ENCODE measurements at places on chromosomes 12 and 14.

- H3K4me1 ChIP-seq: no peaks in the 10 kb centered on the region
- no peaks in the 10 kb centered on the region for H3K36me3 ChIP-seq
- no peak overlapping the region for H3K4me3 ChIP-seq
- no peak for DNase-seq
- H3K27ac ChIP-seq: no peak overlapping the region
These were observed 1074.1 kb downstream of the AACS start for GRCh38 chr12:126139355-126139754.

- no peak for DNase-seq
- H3K27me3 ChIP-seq: no peaks in the 10 kb centered on the region
- no peaks in the 10 kb centered on the region for H3K36me3 ChIP-seq
- no peak overlapping the region for H3K4me3 ChIP-seq
These were observed 230.5 kb downstream of the PDZRN4 start for GRCh38 chr12:41418586-41418985.

DNA sequence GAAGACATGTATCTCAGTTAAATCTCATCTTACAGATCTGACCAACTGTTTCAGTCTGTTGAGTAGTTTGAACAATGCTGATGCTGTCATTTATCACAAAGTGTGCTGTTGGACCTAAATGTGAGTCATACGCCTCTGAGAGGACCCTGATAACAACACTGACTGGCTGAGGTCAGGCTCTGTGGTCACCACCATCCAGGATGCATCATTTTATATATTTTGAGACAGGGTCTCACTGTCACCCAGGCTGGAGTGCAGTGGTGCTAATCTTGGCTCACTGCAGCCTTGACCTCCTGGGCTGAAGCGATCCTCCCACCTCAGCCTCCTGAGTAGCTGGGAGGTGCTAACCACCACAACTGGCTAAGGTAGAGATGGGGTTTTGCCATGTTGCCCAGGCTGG lies 181.0 kb upstream of the RGS6 start:
- no peaks in the 10 kb centered on the region for H3K27me3 ChIP-seq
- no peaks in the 10 kb centered on the region for H3K36me3 ChIP-seq
- no peaks in the 10 kb centered on the region for H3K4me1 ChIP-seq

DNA sequence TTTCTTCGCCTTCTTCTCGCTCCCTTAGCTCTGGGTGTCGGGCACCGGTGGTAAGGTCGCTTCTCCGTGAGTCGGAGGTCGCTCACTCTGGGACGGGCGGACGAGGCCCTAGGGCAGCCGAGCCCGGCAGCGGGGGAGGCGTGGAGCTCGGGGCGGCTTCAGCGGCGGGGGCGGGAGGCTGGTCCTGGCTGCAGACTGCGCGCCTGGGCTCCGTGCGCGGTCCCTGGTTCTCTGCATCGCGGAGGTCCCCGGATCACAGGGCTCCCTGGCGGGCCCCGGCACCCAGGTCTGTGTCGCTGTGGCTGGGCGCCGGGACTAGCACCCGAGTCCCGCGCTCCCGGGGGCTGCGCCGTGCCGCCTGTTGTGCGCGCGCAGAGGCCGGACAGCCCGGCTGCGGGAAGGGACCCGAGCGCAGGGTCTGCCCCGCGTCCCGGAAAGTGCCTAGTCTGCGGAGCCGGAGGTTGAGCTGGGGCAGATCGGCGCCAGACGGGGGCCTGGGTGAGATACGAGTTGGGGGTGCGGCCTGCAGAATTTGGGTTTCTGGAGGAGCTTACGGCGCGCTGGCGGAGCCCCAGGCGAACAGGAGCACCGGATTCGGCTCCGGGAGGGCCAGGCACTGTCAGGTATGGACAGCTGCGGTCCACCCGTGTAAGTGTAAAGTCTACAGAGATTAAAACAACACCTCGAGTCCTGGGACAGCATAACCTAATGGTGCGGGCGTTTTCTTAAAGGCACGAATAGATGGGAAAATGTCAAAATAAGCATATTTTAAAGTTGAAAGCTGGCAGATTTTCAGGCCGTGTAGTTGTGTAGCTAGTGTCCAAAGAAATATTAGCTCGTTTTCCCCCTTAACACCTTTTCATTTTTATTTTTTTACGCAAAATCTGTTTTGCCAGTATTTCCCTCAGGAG lies 713 bp downstream of the FRMD6 start:
- no peaks in the 10 kb centered on the region for H3K36me3 ChIP-seq
- H3K4me3 ChIP-seq: peak overlapping the region; percentile 84
- H3K27me3 ChIP-seq: peaks cover 8% of the 10 kb centered on the region

DNA sequence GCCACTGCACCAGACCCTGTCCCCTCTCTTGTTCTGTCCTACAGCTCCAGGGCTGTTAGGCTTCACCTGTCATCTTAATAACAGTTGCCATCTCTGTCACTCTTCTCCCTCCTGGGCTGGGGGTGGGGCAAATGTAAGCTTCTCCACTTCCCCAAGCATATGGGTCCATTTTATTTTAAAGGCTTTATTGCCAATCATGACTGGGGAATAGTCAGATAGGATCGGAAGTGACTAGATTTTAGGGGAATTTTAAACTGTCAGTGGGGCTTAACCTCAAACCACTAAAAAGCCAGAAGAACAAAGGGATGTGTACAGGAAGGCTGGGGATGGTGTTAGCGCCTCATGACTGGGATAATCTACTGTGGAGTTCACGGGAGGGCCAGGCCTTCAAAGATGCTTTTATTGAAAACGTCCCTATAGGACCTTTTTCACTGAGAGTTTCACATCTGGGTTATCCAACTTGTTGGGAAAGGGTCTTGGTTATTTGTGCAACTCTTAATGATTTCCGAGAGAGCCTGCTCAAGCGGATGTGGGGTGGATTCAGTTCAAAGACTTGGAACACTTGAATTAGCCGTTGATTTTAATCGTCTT lies 41.6 kb downstream of the CHST11 start:
- no peak overlapping the region for H3K4me3 ChIP-seq
- H3K27ac ChIP-seq: no peak overlapping the region
- H3K4me1 ChIP-seq: no peaks in the 10 kb centered on the region
- H3K27me3 ChIP-seq: no peaks in the 10 kb centered on the region
- DNase-seq: no peak

- peaks cover 15% of the 10 kb centered on the region for H3K4me1 ChIP-seq
- peak overlapping the region; percentile 40 for H3K4me3 ChIP-seq
- H3K27ac ChIP-seq: no peak overlapping the region
- H3K36me3 ChIP-seq: no peaks in the 10 kb centered on the region
These were observed 387 bp upstream of the GSC start for GRCh38 chr14:94770251-94770749.

DNA sequence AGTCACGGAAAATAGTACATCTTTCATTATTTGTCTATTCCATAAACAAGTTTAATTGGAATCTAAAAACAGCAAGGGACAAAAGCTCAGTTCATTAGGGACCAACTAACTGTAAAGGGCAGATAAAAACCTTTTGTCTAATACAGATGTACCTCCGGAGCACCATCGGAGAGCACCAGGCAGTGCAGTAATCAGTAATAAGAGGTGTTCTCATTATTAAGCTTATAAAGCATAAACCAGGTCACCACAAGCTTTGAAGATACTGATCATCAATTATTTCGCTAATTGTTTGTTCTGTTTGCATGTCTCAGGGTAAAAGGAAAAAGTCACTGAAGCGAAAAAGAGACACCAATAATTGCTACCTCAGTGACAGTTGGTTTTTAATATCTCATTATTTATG lies 207.3 kb upstream of the PRKD1 start:
- no peak overlapping the region for H3K4me3 ChIP-seq
- H3K27me3 ChIP-seq: no peaks in the 10 kb centered on the region
- no peak overlapping the region for H3K27ac ChIP-seq
- no peaks in the 10 kb centered on the region for H3K36me3 ChIP-seq
- no peaks in the 10 kb centered on the region for H3K4me1 ChIP-seq
- DNase-seq: no peak

DNA sequence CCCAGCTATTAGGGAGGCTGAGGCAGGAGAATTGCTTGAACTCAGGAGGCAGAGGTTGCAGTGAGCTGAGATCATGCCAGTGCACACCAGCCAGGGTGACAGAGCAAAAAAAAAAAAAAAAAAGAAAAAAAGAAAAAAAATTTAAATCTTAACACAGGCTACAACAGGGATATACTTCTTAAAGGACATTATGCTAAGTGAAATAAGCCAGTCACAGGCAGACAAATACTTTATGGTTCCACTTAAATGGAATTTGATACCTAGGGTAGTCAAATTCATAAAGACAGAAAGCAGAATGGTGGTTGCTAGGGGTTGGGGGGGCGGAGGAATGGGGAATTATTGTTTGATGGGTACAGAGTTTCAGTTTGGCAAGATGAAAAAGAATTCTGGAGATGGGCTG lies 14.8 kb upstream of the PPTC7 start:
- no peak for DNase-seq
- H3K4me1 ChIP-seq: no peaks in the 10 kb centered on the region
- no peaks in the 10 kb centered on the region for H3K27me3 ChIP-seq
- H3K27ac ChIP-seq: no peak overlapping the region

DNA sequence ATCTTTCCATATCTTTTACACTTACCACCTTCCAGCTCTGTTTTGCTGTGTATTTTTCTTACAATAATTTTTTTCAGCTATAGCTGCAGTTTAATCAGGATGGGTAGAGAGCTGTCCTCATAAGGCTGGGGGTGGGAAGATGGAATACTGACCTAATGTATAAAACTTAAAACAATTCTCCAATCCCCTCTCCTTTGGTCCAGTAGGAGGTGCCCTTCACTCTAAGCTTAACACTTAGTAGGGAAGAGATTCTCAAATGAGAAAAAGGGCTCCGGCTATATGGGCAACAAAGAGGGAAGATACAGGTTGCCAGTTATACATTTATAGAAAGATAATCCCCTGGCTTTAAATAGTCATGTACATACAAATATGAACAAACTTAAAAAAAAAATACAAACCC lies 2.8 kb downstream of the ORMDL2 start:
- no peak overlapping the region for H3K4me3 ChIP-seq
- no peaks in the 10 kb centered on the region for H3K27me3 ChIP-seq
- H3K36me3 ChIP-seq: no peaks in the 10 kb centered on the region
- H3K27ac ChIP-seq: no peak overlapping the region

DNA sequence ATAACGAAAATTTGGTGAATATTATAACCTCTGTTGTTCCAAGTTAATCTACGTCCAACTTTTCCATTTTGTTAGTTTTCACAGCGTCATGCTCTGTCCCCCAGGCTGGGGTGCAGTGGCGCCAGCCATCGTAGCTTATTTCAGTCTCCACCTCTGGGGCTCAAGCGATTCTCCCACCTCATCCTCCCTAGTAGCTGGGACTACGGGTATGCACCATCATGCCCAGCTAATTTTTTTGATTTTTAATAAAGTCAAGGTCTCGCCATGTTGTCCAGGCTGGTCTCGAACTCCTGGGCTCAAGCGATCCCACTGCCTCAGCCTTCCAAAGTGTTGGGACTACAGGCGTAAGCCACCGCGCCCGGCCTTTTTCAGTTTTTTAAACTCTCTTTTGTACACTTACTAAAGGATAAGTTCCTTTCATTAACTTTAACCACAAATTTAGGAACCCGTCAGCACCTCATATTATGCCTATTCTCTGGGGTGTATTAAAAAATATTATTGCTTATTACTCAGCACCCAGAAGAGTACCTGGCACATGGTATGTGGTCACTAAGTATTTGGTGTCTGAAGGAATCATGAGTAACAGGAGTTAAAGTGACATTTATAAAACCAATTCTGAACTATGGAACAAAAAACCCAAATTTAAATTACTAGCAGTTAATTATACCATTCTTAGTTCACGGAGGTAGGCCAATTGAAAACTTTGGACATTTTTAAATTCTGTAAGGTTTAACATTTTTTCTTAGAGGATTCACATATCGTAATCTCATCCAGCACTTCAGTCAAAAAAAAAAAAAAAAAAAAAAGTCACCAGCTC lies 925 bp upstream of the MIPOL1 start:
- no peaks in the 10 kb centered on the region for H3K27me3 ChIP-seq
- no peak for DNase-seq
- H3K4me3 ChIP-seq: peak overlapping the region; percentile 48
- H3K36me3 ChIP-seq: no peaks in the 10 kb centered on the region
- peak overlapping the region; percentile 74 for H3K27ac ChIP-seq
- no peaks in the 10 kb centered on the region for H3K4me1 ChIP-seq

GRCh38 chr12:23428758-23429157 lies 520.7 kb downstream of the SOX5 start:
- no peak for DNase-seq
- H3K27ac ChIP-seq: no peak overlapping the region
- no peaks in the 10 kb centered on the region for H3K4me1 ChIP-seq
- H3K4me3 ChIP-seq: no peak overlapping the region
- no peaks in the 10 kb centered on the region for H3K36me3 ChIP-seq
- no peaks in the 10 kb centered on the region for H3K27me3 ChIP-seq

GRCh38 chr12:48106681-48107613 lies 1.1 kb upstream of the SENP1 start:
- H3K4me3 ChIP-seq: peak overlapping the region; percentile 82
- no peaks in the 10 kb centered on the region for H3K36me3 ChIP-seq
- peak overlapping the region; percentile 87 for H3K27ac ChIP-seq
- no peak for DNase-seq
- peaks cover 13% of the 10 kb centered on the region for H3K4me1 ChIP-seq

DNA sequence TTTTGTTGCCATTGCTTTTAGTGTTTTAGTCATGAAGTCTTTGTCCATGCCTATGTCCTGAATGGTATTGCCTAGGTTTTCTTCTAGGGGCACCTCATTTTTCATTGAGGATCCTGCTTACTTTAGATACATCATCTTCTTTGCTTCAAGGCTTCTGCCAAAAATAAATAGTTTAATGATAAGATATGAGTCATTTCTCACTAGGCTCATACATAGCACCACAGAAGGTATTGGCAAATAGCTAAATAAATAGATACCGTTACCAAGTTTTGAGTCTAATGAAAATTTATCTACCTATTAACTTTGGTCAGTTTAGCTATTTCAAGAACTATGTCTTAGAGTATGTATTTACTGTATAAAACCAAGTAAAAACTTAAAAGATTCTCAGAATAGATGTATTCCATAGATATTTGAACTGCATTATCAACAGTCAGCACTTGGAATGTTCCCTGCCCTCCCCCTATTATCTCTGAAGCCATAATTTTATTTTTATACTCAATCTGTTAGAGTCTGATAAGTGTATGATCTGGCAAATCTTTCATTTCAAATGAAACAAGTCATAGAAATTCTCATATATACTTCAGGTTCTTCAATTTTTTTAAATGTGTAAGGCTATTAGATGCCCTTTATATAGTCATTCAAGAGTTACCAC lies 310.2 kb downstream of the CCDC91 start:
- no peak overlapping the region for H3K4me3 ChIP-seq
- H3K36me3 ChIP-seq: no peaks in the 10 kb centered on the region
- H3K27me3 ChIP-seq: no peaks in the 10 kb centered on the region
- no peaks in the 10 kb centered on the region for H3K4me1 ChIP-seq

DNA sequence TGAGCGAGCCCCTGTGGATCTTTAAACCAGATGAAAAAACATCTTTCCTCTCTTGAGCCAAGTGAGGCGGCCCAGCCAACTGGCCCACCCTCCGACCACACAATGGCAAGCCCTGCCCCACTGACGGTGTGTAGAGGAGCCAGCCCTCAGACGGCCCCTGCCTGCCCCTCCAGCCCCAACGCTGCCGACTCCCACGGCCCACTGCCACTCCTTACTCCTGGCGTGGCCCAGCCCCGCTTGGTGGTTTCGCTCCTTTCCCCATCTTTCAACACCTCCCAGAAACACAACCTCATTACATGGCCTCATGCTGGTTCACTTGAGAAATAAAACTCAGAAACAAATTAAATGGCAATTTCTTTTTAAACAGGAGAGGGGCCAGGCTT lies 80.6 kb upstream of the DICER1 start:
- DNase-seq: no peak
- H3K27ac ChIP-seq: no peak overlapping the region
- no peaks in the 10 kb centered on the region for H3K36me3 ChIP-seq
- H3K4me3 ChIP-seq: no peak overlapping the region

GRCh38 chr14:56754921-56755320 lies 55.4 kb downstream of the OTX2 start:
- no peak overlapping the region for H3K27ac ChIP-seq
- no peak for DNase-seq
- no peak overlapping the region for H3K4me3 ChIP-seq
- no peaks in the 10 kb centered on the region for H3K36me3 ChIP-seq
- H3K27me3 ChIP-seq: no peaks in the 10 kb centered on the region
